ENCODE measurements at places on chromosomes 16 and 17.

DNA sequence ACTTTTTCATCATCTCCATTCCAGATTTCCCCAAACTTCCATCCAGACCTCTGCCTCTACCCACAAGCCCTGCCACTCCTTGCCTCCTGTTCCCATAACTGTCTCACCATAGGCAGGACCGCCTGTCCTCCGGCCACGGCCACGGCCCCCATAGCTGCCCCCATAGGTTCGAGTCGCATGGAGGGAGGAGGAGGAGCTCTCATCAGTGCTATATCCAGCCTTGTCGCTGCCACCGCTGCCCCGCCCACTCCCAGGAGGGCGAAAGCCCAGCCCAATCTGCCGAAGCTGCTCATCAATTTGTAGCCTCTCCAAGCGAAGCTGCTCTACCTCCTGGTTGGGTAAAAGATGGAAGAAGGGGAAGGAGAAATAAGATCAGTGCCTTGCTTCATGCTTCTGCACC lies 3.4 kb upstream of the SOX15 start:
- DNase-seq = no peak

DNA sequence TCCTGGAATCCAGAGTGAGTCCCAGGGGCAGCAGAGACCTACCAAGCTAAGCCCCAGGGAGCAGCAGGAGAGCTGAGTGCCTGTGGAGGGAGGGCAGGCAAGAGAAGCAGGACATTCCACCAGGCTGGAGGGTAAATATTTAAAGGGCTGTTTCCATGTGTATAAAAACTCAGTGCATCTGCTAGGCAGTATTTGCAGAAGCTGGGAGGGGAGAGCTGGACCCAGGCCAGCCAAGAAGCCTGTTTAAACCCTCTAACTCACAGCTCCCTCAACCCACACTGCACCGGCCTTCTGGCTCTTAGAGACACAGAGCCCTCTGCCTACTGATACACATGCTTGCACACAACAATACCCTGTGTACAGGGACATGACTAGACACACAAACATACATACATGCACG lies 22.5 kb upstream of the TMEM132E start:
- DNase-seq = no peak

GRCh38 chr16:54817432-54817831 lies 113.2 kb upstream of the IRX5 start:
- DNase-seq = no peak

- DNase-seq = no peak
These were observed 8.8 kb downstream of the SPIRE2 start for GRCh38 chr16:89837014-89837546.

DNA sequence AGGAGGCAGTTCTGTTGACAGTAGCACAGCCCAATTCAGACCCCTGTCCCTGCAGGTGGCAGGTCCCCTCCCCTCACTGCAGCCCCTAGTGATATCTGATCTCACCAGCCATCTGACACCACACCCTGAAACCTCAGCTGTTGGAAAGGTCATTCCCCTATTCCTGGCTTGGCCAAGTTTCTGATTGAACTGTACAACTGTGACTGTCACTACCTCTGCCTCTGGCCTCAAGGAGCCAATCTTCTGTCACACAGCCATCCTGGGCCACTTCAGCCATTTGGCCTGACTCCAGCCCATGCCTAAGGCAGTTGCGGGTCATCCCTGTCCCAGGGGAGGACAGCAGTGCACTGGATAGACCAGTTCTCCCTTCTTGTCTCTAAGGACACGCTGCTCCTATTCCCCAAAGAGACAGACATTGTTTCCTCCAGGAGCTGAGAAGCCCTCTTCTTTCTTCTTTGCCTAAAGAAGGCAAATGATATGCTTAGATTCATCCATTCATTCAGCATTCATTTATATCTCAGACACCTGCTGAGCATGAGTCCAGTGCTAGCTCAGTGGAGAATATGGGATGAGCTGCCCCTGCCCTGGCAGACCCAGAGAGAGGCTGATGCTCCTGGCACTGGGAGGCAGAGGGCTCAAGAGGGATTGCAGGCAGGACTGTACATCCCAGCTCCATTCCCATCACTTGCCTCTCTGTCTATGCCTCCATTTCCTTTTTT lies 4.6 kb upstream of the ALDOA start:
- no peak for DNase-seq

- DNase-seq = no peak
These were observed 143.1 kb downstream of the GSG1L start for GRCh38 chr16:27920391-27920891.

GRCh38 chr17:60398227-60398959 lies 6.5 kb upstream of the USP32 start:
- DNase-seq = no peak

- DNase-seq = no peak
These were observed 44.9 kb downstream of the SSH2 start for GRCh38 chr17:29885031-29885640.

DNA sequence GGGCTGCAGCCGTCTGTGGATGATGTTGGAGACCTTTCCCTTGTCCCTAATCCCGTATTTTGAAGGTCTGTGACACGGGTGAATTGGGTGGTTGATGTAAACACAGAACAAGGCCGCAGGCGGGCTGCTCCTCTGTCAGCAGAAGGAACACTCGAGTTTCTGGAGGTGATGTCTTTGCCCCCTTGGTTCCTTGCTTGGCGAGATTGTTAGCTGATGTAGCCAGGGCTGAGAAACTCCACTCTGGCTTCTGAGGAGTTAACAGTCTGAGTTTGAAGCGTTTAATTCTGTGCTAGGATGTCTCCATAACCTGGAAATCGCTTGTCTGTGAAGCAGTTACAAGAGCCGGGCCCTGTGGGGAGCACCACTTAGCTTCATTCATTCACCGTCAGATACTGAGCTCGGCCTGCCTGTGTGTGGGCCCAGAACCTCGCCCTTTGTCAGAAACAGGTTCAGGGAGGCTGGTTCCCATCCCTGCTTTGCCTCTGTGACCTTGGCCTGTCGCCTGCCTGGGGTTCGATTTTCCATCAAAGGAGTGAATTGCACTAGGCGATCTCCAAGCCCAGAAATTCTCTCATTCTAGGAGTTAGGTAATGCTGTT lies 1.3 kb downstream of the MAPK8IP3 start:
- no peak for DNase-seq

- DNase-seq = no peak
These were observed 26.6 kb downstream of the NGFR start for GRCh38 chr17:49521471-49522356.

GRCh38 chr16:28974007-28974436 lies 556 bp upstream of the SPNS1 start:
- DNase-seq = no peak

GRCh38 chr17:77405867-77406732 lies 265.3 kb downstream of the SEC14L1 start:
- DNase-seq = no peak

GRCh38 chr16:53734908-53735307 lies 31.0 kb downstream of the FTO start:
- no peak for DNase-seq

GRCh38 chr16:23976524-23976923 lies 140.7 kb downstream of the PRKCB start:
- no peak for DNase-seq

DNA sequence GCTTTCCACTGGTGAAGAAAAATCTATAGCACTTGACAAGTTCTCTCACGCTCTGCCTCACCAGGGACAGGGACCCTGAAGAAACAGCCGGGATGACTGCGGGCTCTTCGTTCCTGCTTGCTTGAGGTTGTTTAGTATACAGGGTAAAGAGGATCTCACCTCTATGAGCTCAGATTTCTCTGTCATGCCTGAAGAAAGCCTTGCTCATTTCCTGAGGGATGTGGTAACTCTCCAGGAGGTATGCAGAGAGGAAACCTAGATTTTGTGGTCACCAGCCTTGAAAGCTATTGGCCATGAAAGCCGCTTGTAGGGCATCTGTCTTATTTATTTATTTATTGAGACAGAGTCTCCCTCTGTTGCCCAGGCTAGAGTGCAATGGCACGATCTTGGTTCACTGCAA lies 23.2 kb downstream of the USP43 start:
- no peak for DNase-seq

DNA sequence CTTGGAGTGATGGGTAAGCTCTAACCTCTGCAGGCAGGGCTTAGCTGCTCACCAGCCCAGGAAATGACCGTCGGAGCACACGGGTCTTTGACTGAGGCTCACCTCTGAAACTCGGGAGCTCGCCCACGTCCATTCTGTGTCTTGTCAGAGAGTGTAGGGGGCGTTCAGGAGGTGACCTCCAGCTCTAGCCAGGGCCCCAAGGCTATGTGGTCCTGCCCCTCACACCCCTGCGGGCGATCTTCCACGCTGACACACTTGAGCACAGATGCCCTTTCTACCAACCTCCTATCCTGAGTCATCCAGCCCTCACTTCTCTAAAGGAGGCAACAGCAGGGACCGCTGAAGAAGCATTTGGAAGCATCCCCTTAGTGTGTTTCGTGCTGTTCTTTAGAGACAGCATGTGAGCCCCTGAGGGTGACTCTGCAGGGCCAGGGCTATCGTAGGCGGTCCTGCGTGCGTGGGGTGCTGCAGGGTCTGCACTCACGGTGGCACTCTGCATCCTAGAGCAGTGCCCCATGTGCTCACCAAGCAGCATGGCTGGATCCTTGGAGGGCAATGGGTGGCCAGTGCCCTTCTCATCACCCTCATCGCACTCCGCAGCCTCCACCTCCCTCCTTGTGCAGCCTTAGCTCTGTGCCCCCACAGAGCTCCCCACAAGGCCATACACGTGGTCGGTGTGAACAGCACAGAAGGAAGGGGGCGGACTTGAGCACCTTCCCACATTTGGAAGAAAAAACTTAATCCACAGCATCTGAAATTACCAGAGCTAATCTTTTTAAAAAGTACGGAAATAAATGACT lies 33.8 kb downstream of the SLC47A1 start:
- no peak for DNase-seq

DNA sequence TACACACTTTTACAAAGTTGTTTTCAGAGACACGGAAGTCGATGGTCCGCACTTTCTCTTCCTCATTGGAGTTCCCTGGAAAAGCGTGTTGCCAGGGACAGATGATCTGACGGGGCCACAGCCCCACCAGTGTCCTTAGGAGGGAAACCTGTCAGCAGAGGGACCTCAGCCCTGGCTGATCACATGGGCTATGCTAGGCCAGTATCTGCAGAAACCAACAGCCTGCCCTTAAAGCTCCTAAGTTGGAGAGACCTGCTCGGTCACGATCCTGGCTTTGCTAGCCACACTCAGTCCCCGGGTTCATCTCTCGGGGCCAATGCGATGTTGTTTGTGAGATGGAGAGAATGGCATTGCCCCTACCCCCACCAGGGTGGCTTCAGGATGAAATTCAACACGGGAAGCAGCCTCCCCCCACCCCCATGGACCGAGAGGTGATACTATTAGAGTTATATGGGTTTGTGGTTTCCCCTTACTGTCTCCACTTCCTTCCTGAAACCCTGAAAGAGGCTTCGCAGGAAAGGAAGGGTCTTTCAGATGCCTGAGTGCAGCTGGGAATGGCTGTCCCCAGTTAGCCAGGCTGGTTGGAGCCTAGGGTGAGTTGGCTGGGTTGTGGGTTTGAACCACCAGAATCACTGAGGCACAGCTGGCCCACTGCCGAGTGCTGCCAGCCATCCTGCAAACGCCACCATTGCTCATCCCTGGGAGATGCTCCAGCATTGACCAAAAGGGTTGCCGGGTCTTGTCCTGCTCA lies 16.6 kb downstream of the RMI2 start:
- DNase-seq = no peak

GRCh38 chr17:12627177-12627629 lies 38.5 kb upstream of the MYOCD start:
- DNase-seq = no peak

GRCh38 chr16:88920618-88921590 lies 54.4 kb upstream of the PABPN1L start:
- DNase-seq = no peak

- DNase-seq = no peak
These were observed 18.3 kb upstream of the IL21R start for GRCh38 chr16:27383556-27384243.

GRCh38 chr17:74194682-74195081 lies 8.8 kb upstream of the RPL38 start:
- no peak for DNase-seq

DNA sequence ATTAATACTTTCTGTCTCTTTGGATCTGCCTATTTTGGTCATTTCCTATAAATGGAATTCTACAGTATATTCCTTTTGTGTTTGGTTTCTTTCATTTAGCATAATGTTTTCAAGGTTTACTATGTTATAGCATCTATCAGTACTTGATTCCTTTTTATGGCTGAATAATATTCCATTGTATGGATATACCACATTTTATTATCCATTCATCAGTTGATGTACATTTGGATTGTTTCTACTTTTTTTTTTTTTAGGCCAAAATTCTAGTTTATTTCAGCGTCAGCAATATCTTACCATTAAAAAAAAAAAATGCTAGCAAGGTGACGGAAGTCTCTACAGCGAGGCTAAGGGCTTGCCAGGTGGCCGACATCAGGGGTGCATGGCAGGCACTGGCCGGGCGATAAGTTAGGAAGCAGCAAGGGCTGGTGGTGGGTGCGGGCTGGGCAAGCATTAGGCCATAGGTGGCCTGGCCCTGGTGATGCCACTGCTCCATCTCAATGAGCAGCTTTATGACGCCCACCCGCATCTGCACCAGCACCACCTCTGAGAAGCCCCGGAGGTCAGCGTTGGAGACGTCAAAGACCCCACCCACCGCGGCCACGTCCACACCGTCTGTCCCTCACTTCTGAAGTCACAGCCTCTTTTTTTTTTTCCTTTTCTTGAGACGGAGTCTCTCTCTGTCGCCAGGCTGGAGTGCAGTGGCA lies 11.4 kb upstream of the C16orf87 start:
- DNase-seq = no peak

DNA sequence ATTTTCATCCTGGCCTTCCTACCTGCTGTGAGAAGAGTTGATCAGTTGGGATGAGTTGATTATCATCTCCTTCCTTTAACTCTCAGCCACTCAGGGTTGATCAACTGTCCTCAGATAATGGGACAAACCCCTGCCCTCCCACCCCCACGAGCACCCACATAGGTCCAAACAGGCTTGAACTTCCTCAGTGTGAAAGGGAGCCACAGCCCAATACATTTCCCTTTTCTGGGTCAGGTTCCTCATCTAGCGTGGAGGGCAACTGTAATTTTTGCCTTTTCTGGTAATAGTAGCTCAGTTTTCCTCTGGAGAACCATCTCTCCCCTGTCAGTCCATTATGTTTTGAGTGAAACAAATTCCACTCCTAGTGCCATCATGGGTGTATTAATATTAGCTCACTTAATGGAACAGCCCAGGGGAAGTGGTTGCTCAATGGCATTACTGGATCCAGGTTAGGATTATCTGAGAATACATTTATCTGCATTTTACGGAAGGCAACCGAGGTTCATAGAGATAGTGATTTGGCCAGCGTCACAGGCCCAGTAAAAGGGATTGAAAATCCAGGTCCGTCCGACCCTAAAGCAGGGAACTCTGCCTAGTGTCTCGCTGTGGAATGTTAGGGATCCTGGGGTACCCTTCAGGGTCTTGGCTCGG lies 476 bp upstream of the LPCAT2 start:
- no peak for DNase-seq

DNA sequence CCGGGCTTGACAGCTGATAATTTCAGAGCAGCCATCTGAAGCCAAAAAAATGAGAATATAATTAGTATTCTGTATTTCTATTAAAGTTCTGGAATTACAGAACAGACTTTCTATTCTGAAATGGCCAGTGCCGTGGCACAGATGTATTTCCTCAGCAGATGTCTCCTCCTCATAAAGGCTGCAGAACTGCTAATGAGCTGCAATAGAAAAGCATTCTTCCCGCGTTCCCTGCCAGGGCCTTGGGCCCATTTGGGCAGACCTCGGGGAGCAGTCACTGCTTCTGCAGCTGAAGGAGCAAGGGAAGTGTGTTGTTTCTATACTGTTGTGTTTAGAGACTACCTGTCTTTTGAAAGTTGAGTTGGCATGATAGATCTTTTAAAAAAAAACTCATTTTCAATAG lies 152.6 kb upstream of the CACNG5 start:
- DNase-seq = no peak

Data from T-helper 2 cell (primary cell).